ENCODE measurements at places on chromosomes 4 and X.

- peak; percentile 84 for DNase-seq
Observed at GRCh38 chr4:11367371-11367770, 61.3 kb downstream of the HS3ST1 start.

- peak; percentile 13 for DNase-seq
Observed at GRCh38 chr4:48777739-48778138, 2.3 kb downstream of the FRYL start.

GRCh38 chr4:182418054-182418734 lies 175.0 kb downstream of the TENM3 start:
- DNase-seq, result no peak

GRCh38 chrX:10833299-10834169 lies 213.1 kb upstream of the MID1 start:
- DNase-seq, result peak; percentile 55

DNA sequence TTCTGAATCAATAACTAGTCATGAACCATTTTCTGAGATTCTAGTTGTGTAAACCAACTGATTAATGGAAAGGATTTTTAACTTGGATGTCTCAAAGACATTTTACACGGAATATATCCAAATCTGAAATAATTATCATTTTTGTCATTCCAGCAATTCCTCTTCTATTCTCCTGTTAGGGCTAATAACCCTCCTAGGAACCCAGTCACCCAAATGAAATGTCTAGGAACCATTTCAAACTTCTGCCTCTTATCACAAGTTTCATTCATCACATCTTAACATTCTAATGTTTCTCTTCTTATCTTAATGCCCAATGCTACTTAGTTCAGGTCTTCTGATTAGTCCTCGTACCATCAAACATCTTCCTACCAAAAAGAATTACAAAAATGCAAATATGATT lies 639.8 kb downstream of the DMD start:
- peak; percentile 4 for DNase-seq

GRCh38 chrX:130118441-130119311 lies 8.4 kb upstream of the ELF4 start:
- peak; percentile 88 for DNase-seq

GRCh38 chrX:124328765-124329164 lies 3.7 kb upstream of the TEX13D start:
- DNase-seq, result no peak

DNA sequence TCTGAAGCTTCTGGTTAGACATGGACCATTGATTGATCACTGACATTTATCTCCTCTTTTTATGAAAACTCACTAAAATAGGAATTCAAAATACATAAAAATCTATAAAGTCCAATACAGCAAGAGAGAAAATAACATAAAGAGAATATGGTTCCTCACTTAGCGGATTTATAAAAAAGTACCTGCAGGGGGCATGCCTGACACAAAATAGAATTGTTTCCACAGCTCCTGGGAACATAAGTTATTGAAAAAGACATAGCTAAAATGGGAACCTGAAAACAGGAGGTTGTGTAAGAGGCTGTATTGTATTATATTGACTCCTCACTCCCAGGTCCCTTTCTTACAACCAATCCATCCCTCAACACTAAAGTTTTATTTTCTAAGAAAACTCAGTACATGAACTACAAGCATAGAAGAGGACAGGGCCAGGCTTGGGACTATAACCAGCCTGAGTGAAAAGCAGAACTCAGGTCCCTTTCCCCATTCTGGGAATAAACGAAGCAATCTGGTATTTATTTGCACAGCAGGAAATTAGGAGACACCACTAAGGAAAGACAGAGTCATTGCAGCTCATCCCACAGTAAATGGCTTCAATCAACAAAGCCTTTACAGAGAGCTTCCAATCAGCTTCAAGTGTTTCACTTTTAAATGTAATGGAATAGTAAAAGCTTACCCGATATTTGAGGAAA lies 121.1 kb upstream of the NDST4 start:
- DNase-seq, result no peak

- no peak for DNase-seq
Observed at GRCh38 chr4:6672131-6672530, 21.5 kb upstream of the S100P start.

- no peak for DNase-seq
Observed at GRCh38 chrX:100928660-100929613, at the start of gene XKRX. Gene XKRX (minus strand): TSS chrX:100928917. CDS start chrX:100928304, 613 bp downstream.

DNA sequence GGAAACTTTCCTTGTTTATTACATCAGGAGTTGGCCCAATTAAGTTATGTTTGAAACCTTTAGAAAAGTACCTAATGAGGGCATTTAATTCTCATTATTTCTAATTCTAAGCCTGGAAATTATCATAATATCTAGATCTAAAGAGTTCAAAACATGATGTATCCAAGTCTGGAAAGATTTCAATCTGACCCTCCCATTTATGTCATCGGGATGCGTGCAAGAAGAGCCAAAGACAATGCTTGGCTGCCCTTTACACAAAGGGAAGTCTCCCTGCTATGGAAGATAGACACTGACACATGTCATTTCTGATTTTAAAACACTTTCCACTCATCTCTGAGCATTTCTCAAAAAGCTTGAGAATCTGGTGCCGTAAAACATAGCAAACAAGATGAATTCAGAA lies 222.4 kb downstream of the ANTXR2 start:
- peak; percentile 19 for DNase-seq

DNA sequence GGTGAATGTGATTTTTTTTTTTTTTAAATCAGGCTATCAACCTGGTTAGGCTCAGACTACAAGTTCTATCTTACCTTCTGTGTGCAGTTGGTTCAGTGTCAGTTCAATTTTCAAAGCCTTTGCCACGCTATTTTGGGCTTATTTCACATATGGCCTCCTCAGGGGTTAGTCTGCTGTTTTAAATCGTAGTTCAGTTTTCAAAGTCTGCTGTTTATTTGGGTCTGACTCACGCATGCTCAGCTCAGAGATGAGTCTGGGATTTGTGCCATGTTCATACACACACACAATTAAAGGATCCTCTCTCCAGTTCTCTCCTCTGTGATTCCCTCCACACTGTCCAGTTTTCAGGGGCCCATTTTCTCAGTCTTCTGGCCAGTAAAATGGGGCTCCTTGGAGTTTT lies 32.3 kb upstream of the ZFX start:
- DNase-seq, result peak; percentile 88

All from fibroblast of the aortic adventitia (primary cell).